ENCODE measurements at places on chromosomes 3 and 15. TPM values are rescaled to one million over a fixed set of nuclear protein-coding genes. Genes with fewer than 3 reads are reported as not detected.
A peak's percentile ranks its signal among the peaks of the same experiment; 100 is the strongest.

The ATP13A5 gene
- total RNA-seq, result not detected

DNA sequence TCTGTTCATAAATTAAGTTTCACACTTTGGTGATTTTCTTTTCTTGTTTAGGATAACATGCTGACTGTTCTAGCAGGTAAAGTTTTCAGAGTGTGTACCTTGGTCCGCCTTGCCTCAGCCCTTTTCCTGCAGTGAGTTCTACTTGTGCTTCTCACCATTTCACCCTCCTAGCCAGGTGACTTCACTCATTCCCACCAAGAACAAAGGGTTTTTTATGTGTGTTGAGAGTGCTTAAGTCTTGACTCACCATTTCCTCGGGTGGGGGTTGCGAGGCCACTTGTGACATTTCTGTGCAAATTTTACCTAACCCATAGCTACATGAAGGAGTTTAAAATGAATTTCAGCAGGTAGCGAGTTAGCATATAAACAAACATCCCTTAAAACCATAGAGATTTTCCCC lies 81.4 kb downstream of the C3orf38 start:
- DNase-seq, result no peak

- DNase-seq, result no peak
Measured at GRCh38 chr3:6526861-6527260, 334.1 kb upstream of the GRM7 start.

DNA sequence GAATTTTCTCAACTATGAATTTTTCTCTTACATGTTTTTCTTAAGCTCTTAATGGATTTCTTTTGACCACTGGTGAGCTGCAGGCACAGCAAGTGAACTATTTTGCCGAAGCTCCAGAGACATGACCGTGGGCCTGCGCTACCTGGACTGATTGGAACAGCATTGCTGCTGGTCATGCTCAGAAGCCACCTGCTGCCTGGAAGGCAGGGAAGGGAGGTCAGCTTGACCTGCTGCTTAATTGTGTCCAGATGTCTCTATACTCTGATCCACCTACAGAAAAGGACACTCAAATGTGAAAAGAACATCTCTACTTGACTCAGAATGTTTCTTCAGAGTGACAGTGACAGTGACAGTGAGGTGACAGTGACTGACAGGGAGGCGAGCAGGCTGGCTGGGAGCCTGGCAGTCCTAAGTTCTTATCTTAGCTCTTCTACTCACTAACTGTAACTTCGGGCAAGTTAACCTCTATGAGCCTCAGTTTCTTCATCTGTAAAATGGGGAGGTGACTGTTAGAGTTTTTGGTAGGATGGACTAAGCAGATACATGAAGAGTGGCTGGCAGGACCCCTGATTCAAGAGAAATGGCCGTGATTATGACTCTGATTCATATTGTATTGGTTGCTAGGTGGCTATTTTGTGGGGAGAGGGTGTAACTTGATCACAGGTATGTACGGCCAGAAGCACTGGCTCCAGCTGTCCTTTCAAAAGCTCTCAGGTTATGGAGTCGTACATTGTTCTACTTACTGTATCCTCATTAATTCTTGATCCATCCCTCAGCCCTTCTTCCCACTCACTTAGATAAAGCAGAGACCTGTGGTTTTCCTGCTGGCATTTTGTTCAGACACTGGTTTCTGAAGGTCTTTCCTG lies 54.8 kb upstream of the DLG1 start:
- DNase-seq, result no peak

GRCh38 chr3:183491923-183492848 lies 63.3 kb downstream of the KLHL6 start:
- DNase-seq, result peak; percentile 37

- DNase-seq, result no peak
Measured at GRCh38 chr3:73661265-73661664, 36.5 kb upstream of the PDZRN3 start.

DNA sequence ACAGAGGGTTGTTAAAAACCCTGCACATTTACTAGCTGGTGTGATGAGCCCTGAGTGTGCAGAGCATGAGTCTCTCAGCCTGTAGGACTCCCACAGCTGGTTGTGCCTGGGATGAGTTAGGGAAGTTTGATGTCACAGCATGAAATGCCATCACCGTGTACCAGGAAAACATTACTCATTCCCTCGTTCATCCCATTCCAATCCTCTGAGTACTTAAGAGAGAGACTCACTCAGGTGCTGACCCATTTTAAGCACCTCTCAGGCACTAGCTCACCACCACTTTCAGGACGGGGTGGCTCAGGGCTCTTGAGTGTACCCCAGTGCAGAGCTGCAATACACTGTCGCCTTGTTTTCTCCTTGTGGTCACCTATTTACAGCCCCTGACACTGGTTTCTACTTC lies 18.7 kb downstream of the MGLL start:
- DNase-seq, result no peak

The CCDC9B gene
- 56.5 TPM for total RNA-seq

- DNase-seq, result no peak
Measured at GRCh38 chr3:158313338-158313927, 203.5 kb downstream of the RSRC1 start.

The ANKRD28 gene
- 62.4 TPM for total RNA-seq

Data from ureter (tissue), 1 donor.